ENCODE measurements at places on chromosomes 1 and 21. TPM values are rescaled to one million over a fixed set of nuclear protein-coding genes. Genes with fewer than 3 reads are reported as not detected.

The ADCY10 gene
- total RNA-seq, result 0.11 TPM

The OVAAL gene
- total RNA-seq, result not detected

The C8B gene
- total RNA-seq, result 9.6 TPM

The RHBG gene
- 0.24 TPM for total RNA-seq

The GBP7 gene
- total RNA-seq, result not detected

The CASZ1 gene
- 111 TPM for total RNA-seq

GRCh38 chr1:184425449-184426277 lies 38.8 kb downstream of the C1orf21 start:
- H3K4me3 ChIP-seq, result no peak overlapping the region
- peaks cover 71% of the 10 kb centered on the region for H3K4me1 ChIP-seq
- H3K27me3 ChIP-seq, result no peaks in the 10 kb centered on the region

- peak; percentile 61 for DNase-seq
- no peaks in the 10 kb centered on the region for H3K27me3 ChIP-seq
- no peak overlapping the region for H3K27ac ChIP-seq
- no peaks in the 10 kb centered on the region for H3K36me3 ChIP-seq
- no peak overlapping the region for H3K4me3 ChIP-seq
Observed at GRCh38 chr1:40723196-40723955, 31.9 kb downstream of the NFYC start.

- H3K27ac ChIP-seq, result no peak overlapping the region
- H3K4me3 ChIP-seq, result no peak overlapping the region
- H3K36me3 ChIP-seq, result no peaks in the 10 kb centered on the region
- H3K4me1 ChIP-seq, result no peaks in the 10 kb centered on the region
- DNase-seq, result no peak
- no peaks in the 10 kb centered on the region for H3K27me3 ChIP-seq
Observed at GRCh38 chr1:192598589-192598988, 23.0 kb downstream of the RGS1 start.

Measured in upper lobe of left lung (tissue), 6 donors.